ENCODE measurements at places on chromosomes 6 and 20.
A peak's percentile ranks its signal among the peaks of the same experiment; 100 is the strongest.

DNA sequence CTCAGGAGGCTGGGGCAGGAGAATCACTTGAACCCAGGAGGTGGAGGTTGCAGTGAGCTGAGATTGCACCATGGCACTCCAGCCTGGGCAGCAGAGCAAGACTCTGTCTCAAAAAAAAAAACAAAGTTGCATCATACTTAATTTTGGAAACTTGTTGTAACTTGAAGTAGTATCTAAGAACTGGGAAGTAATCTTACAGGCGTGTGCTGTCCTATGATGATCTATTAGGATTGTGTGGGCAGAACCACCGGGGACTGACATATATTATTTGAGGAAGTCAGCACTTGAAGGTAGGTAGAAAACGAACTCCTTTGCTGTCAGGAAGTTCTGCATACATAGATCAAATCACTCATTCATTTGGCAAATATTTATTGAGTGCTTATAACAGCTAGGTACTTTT, 188.5 kb downstream of the ZNF217 start:
- peaks cover 27% of the 10 kb centered on the region for H3K4me1 ChIP-seq
- H3K4me3 ChIP-seq: no peak overlapping the region
- no peaks in the 10 kb centered on the region for H3K27me3 ChIP-seq
- no peak overlapping the region for H3K27ac ChIP-seq

DNA sequence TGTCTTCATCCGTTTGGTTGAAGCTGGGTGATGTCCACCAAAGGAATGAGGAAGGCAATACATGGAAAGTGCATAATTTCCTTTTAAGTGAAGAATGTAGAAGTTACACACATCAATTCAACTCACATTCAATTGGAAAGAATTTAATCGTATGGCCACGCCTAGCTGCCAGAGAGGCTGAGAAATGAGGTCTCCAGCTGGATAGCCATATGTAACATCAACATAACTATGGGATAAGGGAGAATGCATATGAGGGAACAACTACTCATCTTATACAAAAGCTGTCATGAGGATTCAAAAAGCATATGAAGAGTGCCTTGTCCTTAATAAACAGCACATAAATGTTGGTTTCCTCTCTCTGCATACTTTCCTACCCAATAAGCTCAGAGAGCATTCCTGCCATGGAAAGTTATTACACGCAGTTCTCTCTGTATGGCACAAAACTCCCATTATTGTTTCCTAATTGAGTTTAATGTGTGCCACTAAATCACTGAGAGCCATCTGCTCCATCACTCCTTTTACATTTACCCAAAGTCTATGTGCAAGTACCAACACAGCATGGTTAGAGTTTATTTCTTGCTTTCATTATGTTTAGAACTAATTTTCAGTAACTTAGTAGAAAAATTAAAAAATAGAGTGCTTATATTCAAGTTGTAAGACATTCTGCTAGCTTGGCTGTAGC, 21.4 kb upstream of the TFAP2D start:
- H3K36me3 ChIP-seq: no peaks in the 10 kb centered on the region
- no peaks in the 10 kb centered on the region for H3K27me3 ChIP-seq
- DNase-seq: no peak

- no peak for DNase-seq
- H3K4me3 ChIP-seq: no peak overlapping the region
- H3K27me3 ChIP-seq: no peaks in the 10 kb centered on the region
- no peak overlapping the region for H3K27ac ChIP-seq
Measured at GRCh38 chr6:165082636-165083035, 226.8 kb downstream of the C6orf118 start.

- H3K27me3 ChIP-seq: no peaks in the 10 kb centered on the region
- H3K27ac ChIP-seq: peak overlapping the region; percentile 100
- H3K4me1 ChIP-seq: peaks cover 50% of the 10 kb centered on the region
Measured at GRCh38 chr20:49276961-49277785, 684 bp downstream of the ZNFX1 start.

GRCh38 chr6:156345700-156346099, 431.5 kb upstream of the ARID1B start:
- H3K36me3 ChIP-seq: no peaks in the 10 kb centered on the region
- no peak overlapping the region for H3K4me3 ChIP-seq
- H3K27ac ChIP-seq: no peak overlapping the region
- peaks cover 5% of the 10 kb centered on the region for H3K4me1 ChIP-seq
- no peaks in the 10 kb centered on the region for H3K27me3 ChIP-seq

- peaks cover 48% of the 10 kb centered on the region for H3K36me3 ChIP-seq
- H3K27me3 ChIP-seq: no peaks in the 10 kb centered on the region
- DNase-seq: no peak
- H3K4me3 ChIP-seq: no peak overlapping the region
- peaks cover 10% of the 10 kb centered on the region for H3K4me1 ChIP-seq
Measured at GRCh38 chr6:136599329-136600011, 49.2 kb upstream of the MAP7 start.

DNA sequence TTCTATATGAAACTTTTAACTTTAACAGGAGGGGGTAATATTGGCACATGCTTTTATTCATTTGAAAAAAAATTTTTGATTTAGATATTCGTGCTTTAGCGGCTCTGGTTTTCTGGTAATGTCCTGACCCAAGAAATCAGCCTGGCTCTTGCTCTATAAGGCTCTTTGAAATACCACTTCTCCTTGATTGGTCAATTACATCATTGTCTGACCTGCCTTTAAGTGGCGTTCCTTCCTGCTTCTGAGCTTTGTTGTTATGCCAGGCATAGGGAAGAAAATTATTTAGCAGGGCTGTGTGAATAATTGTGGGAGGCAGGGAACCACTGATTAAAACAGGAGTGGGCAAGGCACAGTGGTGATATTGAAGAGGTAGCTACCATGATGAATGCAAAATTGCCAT, 3.9 kb downstream of the RNF144B start:
- peaks cover 45% of the 10 kb centered on the region for H3K4me1 ChIP-seq
- H3K4me3 ChIP-seq: no peak overlapping the region
- no peaks in the 10 kb centered on the region for H3K27me3 ChIP-seq
- no peak overlapping the region for H3K27ac ChIP-seq

DNA sequence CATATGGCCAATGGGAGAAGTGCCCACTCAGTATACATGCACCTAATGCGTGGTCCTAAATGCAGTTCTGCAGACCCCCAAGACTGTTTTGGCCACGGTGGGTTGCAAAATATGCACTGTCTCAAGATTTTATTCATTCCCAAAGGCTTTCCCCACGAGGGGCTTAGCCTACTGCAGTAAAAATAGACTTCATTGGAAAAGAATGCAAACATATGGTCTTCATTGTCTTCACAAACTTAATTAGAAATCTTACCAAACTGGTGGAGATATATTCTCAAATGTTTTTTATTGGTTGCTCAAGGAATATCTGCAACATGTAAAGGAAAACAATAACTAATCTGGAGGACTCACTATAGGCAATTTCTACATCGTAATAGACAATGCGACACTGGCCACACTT, 31.6 kb upstream of the PRL start:
- no peaks in the 10 kb centered on the region for H3K4me1 ChIP-seq
- no peaks in the 10 kb centered on the region for H3K27me3 ChIP-seq
- no peak for DNase-seq
- no peak overlapping the region for H3K27ac ChIP-seq

- no peaks in the 10 kb centered on the region for H3K27me3 ChIP-seq
- H3K36me3 ChIP-seq: no peaks in the 10 kb centered on the region
- peaks cover 66% of the 10 kb centered on the region for H3K4me1 ChIP-seq
- DNase-seq: no peak
- no peak overlapping the region for H3K27ac ChIP-seq
- no peak overlapping the region for H3K4me3 ChIP-seq
Measured at GRCh38 chr6:149078211-149078782, 239.2 kb upstream of the TAB2 start.

GRCh38 chr20:23114448-23115082, 28.4 kb upstream of the CD93 start:
- H3K27me3 ChIP-seq: no peaks in the 10 kb centered on the region
- no peak overlapping the region for H3K4me3 ChIP-seq
- DNase-seq: no peak
- H3K27ac ChIP-seq: no peak overlapping the region
- H3K4me1 ChIP-seq: no peaks in the 10 kb centered on the region
- no peaks in the 10 kb centered on the region for H3K36me3 ChIP-seq

DNA sequence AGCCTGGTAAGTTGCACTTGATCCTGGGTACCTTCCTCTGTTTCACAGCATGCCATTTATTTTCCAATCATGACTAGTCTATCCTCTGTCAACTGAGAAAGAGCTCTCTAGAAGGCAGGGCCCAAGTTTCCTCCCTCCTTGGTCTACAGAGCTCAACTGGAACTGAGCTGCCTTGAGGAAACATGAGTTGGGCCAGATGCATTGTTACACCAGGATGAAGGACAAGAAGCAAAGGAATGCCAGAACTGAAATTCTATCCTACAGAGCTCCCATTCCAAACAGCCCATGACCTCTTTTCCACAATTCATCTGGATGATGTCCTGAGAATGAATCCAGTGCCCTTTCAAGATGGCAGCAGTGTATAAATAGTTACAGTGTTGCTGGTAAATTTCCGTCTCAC, 66.7 kb upstream of the E2F3 start:
- H3K27me3 ChIP-seq: no peaks in the 10 kb centered on the region
- DNase-seq: no peak
- peaks cover 27% of the 10 kb centered on the region for H3K4me1 ChIP-seq
- no peaks in the 10 kb centered on the region for H3K36me3 ChIP-seq
- no peak overlapping the region for H3K4me3 ChIP-seq

GRCh38 chr20:2086177-2086979, 15.2 kb upstream of the STK35 start:
- DNase-seq: no peak
- H3K27me3 ChIP-seq: peaks cover 64% of the 10 kb centered on the region
- no peaks in the 10 kb centered on the region for H3K4me1 ChIP-seq

DNA sequence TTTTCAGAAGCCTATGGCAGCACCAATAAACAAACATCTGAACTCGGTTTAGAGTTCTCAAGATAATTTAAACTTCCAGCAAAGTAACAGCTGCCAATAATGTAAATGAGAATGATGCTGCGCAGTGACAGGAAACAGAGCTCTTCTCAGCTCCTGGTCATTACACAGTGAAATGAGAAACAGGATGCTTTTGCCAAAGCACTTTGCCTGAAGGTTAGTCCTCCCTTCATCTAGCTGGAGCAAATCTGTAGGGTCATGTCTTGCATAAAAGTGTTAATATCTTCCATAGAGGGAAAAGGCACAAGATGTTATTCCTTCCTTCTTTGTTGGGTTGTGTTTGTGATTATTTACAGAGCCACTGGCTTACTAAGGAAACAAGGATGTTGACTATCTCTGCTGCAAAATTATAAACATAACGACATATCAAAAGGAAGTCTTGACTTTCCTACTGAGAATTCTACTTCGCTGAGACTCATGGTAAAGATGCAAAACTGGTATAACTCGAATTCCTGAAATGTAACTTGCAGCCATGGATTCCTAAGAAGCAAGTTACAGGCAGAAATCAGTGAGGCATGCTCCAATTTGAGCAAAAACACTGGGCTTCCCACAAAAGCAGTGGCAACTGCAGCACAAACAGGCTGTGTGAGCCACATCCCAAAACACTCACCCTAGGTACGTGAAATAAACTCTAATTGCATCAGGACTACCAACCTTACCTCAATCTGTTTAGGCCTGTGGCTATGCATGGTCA, 102.5 kb upstream of the BEND6 start:
- H3K27ac ChIP-seq: no peak overlapping the region
- no peak for DNase-seq
- peaks cover 57% of the 10 kb centered on the region for H3K27me3 ChIP-seq
- H3K4me3 ChIP-seq: no peak overlapping the region
- H3K4me1 ChIP-seq: peaks cover 19% of the 10 kb centered on the region
- no peaks in the 10 kb centered on the region for H3K36me3 ChIP-seq

DNA sequence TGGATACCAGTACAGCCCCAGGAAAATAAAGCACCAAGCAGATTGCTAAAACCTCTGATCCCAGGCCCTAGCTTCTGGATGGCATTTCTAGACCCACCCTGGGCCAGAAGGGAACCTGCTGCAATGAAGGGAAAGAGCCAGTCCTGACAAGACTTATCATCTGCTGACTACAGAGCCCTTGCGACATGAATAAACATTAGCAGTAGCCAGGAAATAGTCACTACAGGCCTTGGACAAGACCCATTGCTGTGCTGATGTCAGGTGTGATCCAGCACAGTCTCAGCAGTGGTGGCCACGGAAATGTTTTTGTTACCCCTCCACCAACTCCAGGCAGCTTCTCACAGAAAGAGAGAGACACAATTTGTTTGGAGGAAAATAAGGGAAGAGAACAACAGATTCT, 399.3 kb downstream of the HAO1 start:
- no peaks in the 10 kb centered on the region for H3K36me3 ChIP-seq
- no peak for DNase-seq
- H3K27ac ChIP-seq: no peak overlapping the region
- no peaks in the 10 kb centered on the region for H3K27me3 ChIP-seq
- H3K4me1 ChIP-seq: no peaks in the 10 kb centered on the region
- H3K4me3 ChIP-seq: no peak overlapping the region

- peaks cover 37% of the 10 kb centered on the region for H3K4me1 ChIP-seq
- DNase-seq: no peak
- peaks cover 93% of the 10 kb centered on the region for H3K36me3 ChIP-seq
Measured at GRCh38 chr20:31566658-31567379, 38.3 kb upstream of the ID1 start.

DNA sequence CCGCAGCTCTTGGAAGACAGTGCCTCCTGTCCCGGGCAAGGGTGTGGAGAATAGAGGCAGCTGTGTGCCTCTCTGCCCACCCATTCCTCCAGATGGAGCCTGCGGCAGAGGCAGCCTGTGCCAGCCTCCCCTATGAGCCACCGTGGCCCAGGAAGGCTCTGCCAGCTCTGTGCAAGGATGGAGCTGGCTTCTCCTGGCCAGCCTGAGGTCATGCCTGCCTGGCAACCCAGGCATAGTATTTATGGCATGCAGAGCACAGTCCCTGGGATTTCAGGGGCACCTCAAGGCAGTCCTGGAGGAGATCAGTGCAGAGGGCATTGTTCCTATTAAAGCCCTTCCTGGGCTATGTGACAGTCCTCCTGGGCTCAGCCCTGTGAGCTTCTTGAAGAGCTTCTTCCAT, 1.5 kb downstream of the EPB41L1 start:
- peaks cover 40% of the 10 kb centered on the region for H3K27me3 ChIP-seq
- no peak for DNase-seq
- no peak overlapping the region for H3K4me3 ChIP-seq
- H3K27ac ChIP-seq: no peak overlapping the region
- H3K4me1 ChIP-seq: peaks cover 11% of the 10 kb centered on the region
- no peaks in the 10 kb centered on the region for H3K36me3 ChIP-seq

DNA sequence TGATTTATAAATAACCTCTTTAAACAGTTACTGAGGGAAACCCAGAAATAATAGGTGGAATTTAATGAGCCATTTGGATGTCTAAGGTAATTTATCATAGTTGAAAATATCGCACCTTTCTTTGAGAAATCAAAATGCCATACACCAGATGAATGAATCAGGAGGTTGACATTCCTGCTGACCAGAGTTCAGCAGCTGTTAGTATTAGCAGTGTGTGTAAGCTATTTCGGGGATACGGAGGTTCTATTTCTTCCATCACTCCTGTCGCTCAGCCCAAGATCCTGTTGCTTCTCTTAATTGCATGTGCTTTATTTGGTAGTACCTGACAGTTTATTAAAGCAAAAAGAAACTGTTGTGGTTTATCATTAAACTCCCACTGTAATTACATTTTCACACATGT, 67.1 kb downstream of the HDGFL1 start:
- H3K36me3 ChIP-seq: no peaks in the 10 kb centered on the region
- H3K27ac ChIP-seq: no peak overlapping the region
- H3K4me3 ChIP-seq: no peak overlapping the region
- no peak for DNase-seq

Measured in activated T-cell treated with anti-CD3 and anti-CD28 coated beads, Interleukin-2, amount 50 U/mL, for 24 hours (primary cell).